RCC 7860 (cell line): ENCODE measurements at places on chromosomes 7 and 10.

GRCh38 chr10:87626422-87626892, 33.2 kb upstream of the PAPSS2 start:
- no peak for DNase-seq

DNA sequence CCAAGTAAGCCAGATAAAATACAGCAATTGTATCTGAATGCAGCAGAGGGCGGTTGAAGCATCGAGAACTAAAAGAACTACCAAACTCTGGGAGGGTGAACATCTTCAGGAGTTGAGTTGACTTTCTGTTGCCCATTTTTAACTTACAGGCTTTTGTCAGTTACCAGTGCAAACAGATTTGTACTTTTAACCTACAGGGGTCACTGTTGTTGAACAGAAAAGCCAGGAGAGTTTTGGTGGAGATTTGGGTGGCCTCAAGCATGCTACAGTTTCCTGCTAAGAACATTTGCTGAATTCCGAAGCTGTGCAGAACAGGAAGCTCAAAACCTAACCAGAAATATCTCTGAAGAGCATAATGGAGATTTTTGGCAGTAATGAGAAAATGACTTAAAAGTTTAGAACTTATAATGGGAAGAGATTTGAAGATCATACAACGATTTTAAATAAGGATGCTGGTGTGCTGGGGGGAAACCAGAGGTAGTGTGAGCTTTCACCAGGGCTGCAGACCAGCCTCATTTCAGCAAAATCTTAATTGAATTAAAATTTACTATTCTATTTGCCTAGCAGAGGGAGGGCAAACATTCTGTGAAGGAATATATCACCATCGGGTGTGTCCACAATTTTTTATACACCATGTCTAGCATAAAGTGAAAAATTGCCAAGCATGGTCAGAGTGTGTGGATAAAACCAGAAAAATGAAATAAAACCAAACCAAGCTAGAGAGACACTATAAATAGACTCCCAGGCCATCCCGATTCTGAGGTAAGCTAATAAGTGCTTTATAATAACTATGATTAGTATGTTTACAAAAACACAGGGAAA, 208.6 kb upstream of the CCDC6 start:
- no peak for DNase-seq

GRCh38 chr10:110873951-110874350, 2.2 kb downstream of the PDCD4 start:
- no peak for DNase-seq

DNA sequence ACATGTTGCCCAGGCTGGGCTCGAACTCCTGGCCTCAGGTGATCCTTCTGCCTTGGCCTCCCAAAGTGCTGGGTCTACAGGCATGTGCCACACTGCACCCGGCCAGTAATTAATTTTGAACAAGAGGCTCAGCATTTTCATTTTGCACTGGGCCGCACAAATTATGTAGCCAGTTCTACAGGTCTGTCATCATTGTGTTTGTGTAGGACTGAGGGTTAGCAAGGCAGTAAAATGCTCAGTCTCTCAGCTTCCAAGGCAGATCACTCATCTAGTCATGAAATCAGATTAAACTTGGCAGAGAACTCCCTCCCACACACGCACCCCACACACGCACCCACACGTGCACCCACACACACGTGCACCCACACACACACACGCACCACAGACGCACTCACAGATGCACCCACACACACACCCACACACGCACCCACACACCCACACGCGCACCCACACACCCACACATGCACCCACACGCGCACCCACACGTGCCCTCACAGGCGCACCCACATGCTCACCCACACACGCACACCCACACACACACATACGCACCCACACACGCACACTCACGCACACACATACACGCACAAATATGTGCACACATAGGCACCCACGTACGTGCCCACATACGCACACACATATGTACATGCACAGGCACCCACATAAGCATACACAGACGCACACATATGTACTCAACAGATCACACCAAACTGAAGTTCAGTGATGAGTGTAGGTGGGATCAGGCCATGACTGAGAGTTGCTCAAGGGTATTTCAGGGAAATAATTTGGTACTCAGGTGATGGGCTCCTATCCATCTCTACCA, 27.8 kb upstream of the PROSER2 start:
- no peak for DNase-seq

- peak; percentile 25 for DNase-seq
These were observed 86.2 kb downstream of the HIBADH start for GRCh38 chr7:27576360-27576944.

- no peak for DNase-seq
These were observed 305.2 kb upstream of the PRKCQ start for GRCh38 chr10:6885284-6885683.

GRCh38 chr7:3517344-3517743, 216.3 kb downstream of the SDK1 start:
- no peak for DNase-seq

GRCh38 chr7:7077945-7078344, 104.4 kb upstream of the C1GALT1 start:
- no peak for DNase-seq

GRCh38 chr10:102068216-102068615, 3.1 kb downstream of the HPS6 start:
- no peak for DNase-seq

GRCh38 chr10:26460736-26461135, 22.6 kb downstream of the APBB1IP start:
- no peak for DNase-seq

DNA sequence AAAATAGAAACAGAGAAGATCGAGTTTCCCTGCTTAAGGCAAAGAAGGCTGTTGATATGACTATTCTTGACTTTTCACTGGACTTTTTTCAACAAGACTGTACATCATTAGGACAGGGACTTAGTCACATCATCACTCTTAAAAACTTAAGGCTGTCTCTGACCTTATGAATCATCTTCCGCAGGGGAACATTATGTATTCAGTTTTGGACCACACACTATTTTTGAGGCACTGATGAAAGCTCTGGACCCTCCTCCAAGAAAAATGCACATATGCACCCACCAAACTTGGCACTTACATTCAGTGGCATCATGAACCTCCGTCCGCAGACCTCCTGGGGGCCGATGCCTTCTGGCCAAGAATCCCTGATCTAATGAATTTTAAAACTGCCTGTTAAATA, 96.4 kb downstream of the CALD1 start:
- DNase-seq = no peak

- DNase-seq = no peak
These were observed 30.1 kb upstream of the NEUROD6 start for GRCh38 chr7:31370609-31371008.

GRCh38 chr7:136588216-136588615, 280.2 kb upstream of the CHRM2 start:
- no peak for DNase-seq

- DNase-seq = no peak
These were observed 72.3 kb downstream of the AMPH start for GRCh38 chr7:38558761-38559345.
